ENCODE measurements at places on chromosomes 4 and X.

DNA sequence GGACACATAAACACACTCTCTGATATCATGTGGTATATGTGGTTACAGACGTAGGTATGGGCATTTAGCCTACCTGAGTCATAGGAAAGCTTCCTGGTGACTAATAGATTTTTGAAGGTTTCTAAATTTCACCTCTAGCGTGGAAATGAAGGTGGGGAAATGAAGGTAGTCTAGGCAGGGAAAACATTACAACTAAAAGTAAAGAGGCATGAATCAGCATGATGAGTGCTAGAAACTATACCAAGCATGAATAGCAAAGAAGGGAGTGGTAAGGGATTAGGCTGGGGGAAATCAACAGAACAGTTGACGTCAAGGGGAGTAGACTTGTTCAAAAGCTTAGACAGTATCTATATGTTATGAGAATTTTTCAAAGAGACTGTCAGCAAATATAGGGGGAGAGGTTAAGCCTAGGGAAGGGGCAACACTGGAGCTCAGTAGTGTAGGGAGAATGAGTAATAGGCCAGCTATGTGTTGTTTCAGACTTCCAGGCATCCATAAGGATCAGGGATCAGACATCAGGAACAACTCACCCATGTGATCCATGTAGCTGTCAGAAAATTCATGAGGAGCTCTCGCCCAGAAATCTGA lies 279.3 kb upstream of the DIPK2B start:
- DNase-seq, result no peak

DNA sequence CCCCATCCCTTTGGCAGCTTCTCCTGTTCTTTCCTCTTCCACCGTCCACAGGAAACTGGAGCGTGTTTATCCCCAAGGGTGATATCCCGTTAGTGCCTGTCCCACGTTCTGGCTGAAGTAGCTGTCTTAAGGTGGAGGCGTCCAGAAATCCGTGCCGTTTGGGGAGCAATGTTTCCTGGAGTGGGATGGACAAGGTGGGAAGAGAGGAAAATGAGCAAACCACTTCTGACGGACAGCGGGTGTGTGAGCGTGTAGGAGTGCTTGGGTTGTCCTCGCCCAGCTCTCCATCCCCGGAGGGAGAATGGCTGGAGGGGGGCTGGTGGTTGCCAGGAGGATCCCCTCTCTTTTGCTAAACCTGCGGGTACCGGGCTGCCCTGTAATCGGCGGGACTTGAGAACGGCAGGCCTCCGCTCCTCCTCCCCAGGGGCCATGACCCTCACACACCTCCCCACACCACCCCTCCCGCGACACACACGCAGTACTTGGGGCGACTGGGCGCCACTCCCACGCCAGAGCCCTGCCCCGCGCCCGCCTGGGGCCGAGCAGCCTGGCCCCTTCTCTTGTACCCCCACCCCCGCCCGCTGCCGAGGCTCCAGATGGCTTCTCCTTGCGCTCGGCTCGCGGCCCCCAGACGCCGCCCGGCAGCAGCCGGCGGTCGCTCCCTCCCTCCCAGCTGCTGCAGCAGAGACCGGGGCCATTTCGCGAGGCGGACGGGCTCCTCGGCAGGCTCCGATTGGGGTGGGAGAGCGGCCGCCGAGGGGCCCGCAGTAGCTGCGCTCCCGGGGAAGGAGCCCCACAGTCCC lies 13.9 kb upstream of the PRDM8 start:
- no peak for DNase-seq

GRCh38 chrX:100316987-100317386 lies 93.1 kb downstream of the PCDH19 start:
- no peak for DNase-seq

DNA sequence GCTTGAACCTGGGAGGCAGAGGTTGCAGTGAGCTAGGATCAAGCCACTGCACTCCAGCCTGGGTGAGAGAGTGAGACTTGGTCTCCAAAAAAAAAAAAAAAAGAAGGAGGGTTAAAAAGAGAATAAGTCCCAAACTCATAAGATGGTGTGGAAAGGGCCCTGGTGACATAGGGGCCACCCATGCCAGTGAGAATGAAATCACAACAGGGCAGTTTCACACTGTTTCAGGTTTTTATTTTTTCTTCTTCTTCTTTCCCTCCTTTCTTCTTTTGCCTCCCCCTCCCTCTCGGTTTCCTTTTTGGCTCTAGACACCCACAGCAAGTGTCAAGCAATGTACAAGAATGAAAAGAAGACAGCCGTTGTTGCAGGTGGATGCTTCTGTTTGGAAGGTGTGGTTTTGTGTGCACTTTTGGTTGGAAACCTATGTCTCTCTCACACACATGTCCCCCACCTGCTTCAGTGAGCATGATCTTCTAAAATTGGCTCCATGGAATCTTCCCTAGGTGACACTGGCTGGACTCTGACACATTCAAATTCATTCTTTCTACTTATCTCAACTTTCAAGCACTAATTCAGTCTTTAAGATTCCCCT lies 14.4 kb upstream of the TLR8 start:
- DNase-seq, result peak; percentile 85

DNA sequence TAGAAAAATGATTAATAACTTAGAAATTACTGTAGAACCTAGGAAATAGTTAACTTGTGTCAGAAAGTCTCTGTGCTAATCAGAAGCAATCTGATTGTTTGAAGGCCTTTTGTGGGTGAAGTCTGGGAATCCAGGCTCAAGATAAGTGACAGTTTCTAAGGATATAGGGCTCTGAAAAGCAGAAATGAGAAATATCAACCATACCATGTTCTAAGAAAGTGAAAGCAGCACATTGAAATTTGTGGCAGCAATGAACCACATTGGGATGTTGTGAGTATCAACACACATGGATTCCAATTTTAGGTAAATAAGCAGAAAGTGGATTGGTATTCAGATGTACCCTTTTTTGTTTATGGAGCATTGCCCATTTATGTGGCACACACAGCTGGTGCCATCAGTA lies 464.6 kb downstream of the IL15 start:
- no peak for DNase-seq

GRCh38 chr4:139606103-139606502 lies 50.1 kb upstream of the SETD7 start:
- DNase-seq, result no peak

Measured in GM12878 (cell line).